ENCODE measurements at places on chromosomes 1 and 21.

DNA sequence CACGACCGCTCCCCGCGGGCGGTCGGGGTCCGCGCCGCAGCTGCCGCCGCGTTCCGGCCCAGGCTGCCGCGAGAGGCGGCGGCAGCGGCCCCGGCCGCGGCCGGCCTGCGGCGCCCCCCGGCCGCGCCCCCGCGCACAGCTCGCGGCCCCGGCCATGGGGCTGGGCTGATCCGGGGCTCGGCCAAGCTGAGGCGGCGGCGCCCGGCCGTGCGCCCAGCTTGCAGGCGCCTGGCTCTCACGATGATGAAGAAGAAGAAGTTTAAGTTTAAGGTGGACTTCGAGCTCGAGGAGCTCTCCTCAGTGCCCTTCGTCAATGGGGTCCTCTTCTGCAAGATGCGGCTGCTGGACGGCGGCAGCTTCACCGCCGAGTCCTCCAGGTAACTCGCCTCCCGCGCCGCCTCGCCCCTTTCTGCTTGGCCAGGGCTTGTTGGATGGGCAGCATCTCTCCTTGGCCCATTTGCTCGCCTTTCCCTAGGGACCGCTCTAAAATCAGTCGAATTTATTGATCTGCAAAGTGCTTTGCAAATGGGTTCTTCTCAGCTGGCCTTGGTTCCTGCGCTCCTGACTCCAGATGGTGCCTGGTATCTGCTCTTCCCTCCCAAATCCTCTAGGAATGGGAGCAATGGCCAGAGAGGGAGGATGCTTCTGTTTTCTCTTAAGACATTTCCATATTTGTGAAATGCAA, 431 bp downstream of the EEIG2 start:
- peak; percentile 20 for DNase-seq

- no peak for DNase-seq
Observed at GRCh38 chr1:155307247-155307740, 1.4 kb upstream of the FDPS start.

- DNase-seq, result no peak
Observed at GRCh38 chr1:48391926-48392325, 80.1 kb downstream of the SPATA6 start.

DNA sequence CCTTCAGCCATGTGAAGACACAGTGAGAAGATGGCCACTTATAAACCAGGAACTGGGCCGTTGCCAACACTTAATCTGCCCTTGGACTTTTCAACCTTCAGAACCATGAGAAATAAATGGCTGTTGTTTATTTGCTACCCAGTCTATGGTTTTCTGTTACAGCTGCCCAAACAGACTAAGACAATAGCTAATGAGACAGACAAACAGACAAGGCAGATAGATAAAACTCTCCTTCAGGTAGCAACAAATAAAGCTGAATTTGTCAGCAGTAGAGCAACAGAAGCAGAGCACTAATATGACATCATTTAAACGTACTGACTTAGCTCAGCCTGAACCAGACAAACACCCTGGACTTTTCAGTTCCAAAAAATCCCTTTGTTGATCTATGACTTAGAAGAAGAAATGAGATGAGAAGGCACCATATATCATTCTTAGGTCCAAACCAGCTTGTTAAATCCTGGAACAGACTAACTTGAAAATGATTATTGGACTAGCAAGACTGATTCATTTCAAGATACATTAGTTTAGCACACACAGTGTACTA, 27.0 kb downstream of the ZZZ3 start:
- no peak for DNase-seq

DNA sequence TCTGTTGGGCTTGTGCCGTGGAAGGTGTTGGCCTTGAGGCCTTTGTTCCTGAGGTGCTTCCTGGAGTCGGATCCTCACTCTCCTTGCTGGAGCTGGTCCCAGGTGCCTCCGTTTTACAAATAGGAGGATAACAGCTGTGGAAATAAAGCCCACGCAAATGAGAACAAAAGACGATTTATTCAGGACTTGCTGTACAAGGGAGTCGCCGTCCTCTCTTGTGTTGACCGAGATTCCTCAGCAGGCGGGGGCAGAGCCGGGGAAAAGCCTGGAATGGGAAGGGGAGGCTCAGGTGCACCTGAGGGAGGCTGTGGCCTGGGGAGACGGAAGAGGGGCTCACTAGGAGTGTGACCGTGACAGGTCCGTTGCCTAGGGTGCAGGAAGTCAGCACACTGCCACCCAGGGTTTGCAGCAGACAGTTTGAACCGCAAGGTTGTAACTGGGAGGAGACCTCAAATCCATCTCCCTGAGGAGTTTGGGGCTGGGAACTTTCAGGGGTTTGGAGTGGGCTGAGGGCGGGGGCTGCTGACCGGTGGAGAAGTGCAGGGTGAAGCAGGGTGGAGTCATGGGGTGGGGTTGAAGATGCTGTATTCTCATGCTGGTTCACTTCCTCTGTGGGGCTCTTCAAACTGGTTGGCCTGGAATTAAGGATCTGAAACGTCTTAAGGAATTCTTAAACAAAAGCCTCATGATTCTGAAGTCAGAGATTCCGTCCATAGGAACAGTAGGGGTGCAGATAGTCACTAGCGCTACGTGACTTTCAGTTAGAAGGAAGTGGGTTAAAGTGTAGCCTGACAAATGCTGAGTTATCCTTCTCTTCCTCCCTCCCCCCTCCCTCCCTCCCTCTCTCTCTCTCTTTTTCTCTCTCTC, 2.6 kb upstream of the CSTB start:
- DNase-seq, result no peak
